ENCODE measurements at places on chromosomes 6 and 20.

- no peak for DNase-seq
Measured at GRCh38 chr20:44031781-44032582, 117.3 kb downstream of the TOX2 start.

DNA sequence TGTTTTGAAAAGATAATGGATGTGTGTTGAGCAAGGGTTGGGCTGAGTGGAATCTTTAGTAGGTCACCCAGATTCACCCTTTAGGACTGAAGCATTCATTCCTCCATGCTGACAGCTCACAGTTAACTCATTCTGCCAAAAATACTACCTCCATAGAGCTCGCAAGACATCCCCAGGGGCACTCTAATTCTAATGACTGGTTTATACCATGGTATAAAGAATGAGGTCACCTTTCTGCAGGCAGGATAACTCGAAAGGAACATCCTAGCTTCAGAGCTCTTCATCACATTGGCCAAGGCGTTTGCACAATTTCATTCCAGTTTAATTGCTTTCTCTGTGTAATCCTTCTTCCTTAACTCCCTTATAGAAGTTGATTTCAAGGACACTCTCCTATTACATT lies 1257.2 kb upstream of the EYS start:
- no peak for DNase-seq

DNA sequence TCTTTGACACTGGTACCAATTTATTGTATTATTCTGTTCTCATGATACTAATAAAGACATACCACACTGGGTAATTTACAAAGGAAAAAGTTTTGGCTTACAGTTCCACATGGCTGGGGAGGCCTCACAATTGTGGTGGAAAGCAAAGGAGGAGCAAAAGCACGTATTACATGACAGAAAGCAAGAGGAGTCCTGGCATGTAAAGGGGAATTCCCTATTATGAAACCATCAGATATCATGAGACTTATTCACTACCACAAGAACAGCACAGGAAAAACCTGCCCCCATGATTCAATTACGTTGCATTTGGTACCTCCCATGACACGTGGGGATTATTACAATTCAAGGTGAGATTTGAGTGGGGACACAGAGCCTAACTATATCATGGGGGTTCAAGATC lies 43.4 kb downstream of the SLC22A2 start:
- DNase-seq = no peak

GRCh38 chr20:37406010-37406998 lies 60.4 kb downstream of the SRC start:
- DNase-seq = peak; percentile 79

DNA sequence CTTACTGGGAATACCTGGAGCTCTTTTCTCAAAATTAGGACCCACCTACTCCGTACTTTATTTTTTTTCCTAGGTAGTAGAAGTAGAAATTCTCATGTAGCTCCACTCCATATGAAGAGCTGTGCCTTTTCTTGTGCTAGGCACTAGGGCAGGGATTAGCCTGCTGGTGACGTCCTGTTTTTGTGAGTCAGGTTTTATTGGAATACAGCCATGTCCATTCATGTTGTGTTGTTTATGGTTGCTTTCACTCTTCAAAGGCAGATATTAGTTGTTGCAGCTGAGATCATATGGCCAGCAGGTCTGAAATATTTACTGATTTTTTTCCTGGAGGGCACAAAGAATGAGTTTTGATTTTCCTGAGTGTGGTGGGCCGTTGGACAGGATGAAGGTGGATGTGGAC lies 20.5 kb downstream of the XRN2 start:
- DNase-seq = peak; percentile 77

DNA sequence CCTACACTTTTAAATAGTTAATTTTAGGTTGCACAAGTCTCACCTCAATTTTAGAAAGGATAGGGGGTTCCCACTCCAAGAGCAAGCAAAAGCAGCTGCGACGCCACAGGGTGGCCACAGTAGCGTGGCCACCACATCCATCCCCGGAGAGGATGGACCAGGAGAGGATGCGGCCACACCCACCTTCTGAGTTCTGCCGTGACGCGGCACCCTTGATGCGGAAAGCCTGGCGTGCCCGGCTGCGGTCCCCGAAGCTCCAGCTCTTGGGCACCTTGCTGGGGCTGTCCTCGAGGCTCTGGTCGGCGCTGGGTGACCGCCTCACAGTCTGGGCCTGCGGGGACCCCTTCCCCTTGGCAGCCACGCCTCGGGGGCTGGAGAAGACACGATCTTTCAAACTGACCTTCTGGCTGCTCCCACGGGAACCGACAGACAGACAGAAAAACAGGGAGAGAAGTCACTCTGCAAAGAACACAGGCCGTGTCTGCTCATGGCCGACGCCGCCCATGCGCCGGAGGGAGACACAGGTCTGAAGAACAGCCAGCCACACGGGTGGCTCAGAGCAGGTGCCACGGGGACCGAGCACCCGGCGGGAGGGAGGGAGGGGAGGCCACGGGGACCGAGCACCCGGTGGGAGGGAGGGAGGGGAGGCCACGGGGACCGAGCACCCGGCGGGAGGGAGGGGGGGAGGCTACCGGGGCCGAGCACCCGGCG lies 53.7 kb upstream of the CHRNA4 start:
- no peak for DNase-seq

DNA sequence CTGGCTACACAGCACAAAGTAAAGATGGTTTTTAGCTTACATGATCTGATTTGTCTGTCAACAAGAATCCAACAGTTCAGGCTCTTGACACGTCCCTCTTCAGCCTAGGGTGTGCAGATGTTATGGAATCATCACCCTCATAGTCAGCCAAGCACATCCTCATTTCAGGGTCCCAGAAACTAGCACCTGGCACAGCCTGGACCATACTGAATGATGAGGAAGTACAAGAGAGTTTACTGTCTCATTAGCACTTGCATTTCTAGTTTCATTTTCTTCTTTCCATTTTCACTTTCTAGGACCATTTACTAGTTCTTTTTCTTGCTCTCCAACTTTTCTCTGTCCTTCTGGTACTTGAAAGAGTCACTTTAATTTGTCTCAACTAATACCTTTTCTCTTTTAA lies 6.5 kb downstream of the RIPOR2 start:
- peak; percentile 75 for DNase-seq

DNA sequence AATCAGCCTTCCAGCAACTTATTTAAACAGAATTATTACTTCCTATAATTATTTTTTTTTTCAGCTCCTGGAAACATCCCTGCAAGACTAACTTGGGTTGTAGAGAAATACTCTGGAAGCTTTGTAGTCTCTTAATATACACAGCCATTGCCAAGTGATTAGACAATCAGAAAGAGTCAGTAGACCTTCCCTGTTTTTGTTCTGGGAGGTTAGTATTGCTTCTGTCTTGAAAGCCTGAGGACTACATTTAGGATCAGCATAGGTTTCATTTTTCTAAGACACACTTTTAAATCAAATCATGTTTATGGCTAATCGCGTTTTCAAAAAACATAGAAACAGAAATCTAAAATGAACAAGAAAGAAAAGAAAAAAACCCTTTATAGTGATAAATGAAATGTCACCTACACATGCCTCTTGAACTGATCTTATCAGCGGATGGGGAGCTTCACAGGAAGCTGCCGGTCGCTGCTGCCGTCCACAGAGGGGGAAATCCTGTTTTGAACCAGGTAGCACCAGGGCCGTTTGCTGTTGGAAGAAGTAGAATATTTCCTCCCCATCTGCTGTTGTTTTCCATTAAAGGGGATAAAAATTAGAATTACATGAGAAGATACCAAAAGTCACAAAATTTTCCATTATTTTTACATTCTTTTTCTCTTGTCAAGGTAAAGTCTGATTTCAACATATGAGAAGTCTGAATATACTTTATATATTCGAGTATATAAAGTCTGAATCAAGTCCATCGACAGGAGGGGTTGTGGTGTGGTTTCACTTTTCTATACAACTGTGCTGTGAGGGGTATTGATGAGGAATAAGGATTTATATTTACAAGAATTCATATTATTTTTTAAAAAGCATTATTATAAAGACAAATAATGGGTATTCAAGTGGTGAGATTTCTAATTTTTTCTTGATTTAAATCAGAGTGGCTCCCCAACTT lies 94.6 kb downstream of the ARMC2 start:
- DNase-seq = no peak

DNA sequence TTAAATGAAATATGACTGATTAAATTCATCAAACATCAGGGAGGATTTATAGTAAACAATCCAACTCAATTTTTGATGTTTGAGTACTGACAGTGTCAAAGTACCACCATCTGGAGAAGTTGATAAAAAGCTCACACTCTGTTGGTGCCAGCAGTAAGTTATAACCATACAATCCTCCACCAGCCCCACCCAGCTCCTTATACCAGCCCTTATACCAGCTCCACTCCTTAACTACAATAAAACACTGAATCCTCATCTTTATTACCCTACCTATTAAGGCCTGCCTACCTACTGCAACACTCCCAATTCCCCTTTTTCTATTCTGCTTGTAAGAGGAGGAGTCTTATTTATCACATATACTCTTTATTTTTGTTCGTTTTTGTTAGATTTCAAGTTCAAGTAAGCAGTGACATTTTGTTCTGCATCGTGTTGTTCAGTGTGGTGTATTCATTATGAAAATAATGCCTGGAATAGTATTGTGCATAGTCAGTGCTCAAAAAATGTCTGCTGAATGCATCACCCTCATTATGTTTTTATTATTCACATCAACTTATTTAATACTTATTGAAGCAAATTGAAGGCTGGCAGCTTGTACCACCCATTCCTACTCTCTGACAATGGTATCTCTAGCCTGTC lies 954.7 kb upstream of the ADGRB3 start:
- no peak for DNase-seq

- DNase-seq = no peak
Measured at GRCh38 chr20:21640556-21640955, 64.9 kb upstream of the PAX1 start.

DNA sequence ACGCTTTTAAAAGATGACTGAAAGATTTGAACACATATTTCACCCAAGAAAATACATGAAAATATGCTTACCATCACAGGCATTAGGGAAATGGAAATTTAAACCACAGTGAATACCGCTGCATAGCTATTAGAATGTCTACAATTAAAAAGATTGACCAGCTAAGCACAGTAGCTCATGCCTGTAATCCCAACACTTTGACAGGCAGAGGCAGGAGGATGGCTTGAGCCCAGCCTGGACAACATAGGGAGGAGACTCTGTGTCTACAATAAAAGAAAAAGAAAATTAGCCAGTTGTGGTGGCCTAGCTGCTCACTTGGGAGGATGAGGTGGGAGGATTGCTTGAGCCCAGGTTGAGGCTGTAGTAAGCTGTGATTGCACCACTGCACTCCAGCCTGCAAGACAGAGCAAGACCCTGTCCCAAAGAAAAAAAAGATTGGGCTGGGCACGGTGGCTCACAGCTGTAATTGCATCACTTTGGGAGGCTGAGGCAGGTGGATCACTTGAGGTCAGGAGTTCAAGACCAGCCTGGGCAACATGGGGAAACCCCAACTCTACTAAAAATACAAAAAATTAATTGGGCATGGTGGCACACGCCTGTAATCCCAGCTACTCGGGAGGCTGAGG lies 163.7 kb upstream of the AKAP12 start:
- no peak for DNase-seq

- no peak for DNase-seq
Measured at GRCh38 chr6:134750669-134751068, 199.2 kb downstream of the ALDH8A1 start.

GRCh38 chr20:24785141-24786110 lies 163.6 kb upstream of the CST7 start:
- DNase-seq = peak; percentile 9

GRCh38 chr6:29531668-29532067 lies 27.9 kb downstream of the UBD start:
- no peak for DNase-seq

DNA sequence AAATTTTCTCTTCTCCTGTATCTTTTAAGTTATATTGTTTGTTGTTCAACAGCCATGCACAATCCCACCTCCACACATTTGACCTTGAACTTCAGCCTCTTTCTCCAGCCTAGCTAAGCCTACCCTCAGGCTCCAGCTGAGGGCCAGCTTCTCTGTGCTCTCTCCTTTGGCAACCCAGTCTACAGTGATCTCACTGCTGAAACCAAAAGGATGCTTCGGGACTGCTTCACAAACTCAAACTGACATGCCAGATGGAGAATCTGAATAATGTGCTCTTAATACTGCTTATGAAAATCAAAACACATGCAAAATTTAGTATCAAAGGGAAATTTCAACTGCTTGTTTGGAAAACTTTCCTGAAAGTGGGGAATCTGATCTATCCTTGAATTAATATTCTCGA lies 16.1 kb upstream of the RIN2 start:
- DNase-seq = no peak

DNA sequence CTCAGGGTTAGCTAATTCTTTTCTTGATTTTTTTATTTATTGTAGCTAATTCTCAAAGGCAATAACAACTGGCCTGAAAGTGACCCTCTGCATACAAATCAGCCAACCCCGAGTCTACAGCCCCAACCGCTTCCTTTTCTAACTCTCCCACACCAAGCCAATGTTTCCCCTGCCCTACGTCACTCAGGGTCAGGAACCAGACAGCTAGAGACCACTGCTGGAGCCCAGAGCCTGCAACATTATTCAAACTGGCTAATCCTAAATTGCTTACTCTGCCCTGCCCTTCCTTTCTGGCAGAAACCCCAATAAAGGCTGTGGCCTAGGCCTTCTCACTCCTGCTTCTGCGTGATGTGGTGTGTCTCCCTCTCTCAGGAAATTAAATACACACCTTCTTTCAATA lies 320.7 kb downstream of the CBLN4 start:
- DNase-seq = no peak

- DNase-seq = no peak
Measured at GRCh38 chr6:73393278-73393677, 1.4 kb upstream of the DDX43 start.

DNA sequence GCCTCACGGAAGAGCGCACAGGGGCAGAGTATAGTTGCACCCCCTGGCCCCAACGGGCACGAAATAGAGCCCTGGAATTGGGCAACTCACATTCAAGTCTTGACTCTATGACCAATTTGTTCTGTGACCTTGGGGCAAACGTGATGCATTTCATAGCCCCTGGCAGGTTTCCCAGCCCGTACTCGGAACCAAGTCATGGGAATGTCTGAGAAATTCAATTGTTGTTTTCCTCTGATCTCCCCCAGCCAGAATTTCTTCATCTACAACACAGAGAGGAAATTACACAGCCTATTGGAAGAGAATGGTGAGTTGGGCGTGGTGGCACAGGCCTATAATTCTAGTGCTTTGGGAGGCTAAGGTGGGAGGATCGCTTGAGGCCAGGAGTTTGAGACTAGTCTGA lies 322.3 kb upstream of the SULF2 start:
- no peak for DNase-seq

- DNase-seq = no peak
Measured at GRCh38 chr6:85712346-85712745, 69.7 kb upstream of the SYNCRIP start.

DNA sequence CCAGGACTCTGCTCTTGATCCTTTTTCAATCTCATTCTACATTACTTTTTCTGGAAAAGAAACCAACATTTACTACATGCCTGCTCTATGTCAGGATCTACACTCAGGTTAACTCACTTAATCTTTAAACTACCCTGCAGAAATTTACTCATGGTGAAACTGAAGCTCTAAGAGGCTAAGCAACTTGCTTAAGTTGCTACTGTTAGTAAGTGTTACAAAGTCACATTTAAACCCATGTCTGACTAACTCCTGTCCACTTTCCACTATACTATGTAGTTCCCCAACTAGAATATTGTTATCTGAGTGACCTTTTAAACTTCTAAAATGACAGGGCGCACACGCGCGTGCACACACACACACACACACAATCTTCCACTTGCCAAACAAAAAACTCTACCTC lies 5.0 kb downstream of the CEP162 start:
- DNase-seq = no peak
